ENCODE measurements at places on chromosomes 3 and 15. TPM values are rescaled to one million over a fixed set of nuclear protein-coding genes. Genes with fewer than 3 reads are reported as not detected.

- DNase-seq, result no peak
Measured at GRCh38 chr3:192514754-192515663, 212.3 kb downstream of the FGF12 start.

DNA sequence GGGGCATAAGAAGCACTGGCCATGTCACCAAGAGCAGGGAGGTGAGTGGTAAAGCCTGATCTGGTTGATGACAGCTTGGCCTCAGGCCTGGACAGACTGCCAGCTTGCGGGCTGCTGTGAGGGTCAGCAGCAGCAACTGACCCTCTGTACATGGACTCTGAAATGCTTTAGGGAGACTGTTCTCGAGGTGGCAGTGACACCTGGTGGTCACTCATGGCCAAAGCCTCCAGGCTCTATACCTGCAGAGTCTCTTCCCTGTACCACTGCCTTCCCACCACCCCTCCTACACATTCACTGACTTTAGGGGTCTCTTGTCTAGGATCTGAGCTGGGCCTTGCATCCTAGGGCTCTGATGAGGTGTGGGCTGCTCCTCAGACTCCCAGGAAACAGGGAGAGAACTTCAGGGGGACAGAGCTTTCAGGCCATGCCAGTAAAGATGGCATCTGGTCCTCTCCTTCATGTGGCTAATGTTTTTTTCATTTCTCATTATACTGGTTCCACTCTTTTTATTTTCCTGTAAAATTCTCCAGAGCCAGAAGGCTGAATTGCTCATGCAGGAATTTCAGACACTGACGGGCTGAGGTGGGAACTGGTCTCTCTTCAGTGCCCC lies 17.2 kb upstream of the TIMP4 start:
- DNase-seq, result no peak

DNA sequence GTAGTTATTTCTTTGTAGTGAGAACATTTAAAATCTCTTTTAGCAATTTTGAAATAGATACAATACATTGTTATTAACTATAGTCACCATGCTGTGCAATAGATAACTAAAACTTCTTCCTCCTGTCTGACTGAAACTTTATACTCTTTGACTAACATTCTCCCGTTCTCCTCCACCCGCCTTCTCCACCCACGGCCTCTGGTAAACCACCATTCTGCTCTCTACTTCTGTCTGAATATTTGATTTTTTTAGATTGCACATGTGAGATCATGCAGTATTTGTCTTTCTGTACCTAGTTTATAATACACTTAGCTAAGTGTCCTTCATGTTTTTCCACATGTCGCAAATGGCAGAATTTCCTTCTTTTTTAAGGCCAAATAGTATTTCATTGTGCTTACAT lies 72.8 kb upstream of the RBM5 start:
- no peak for DNase-seq

Gene THSD4
- not detected for total RNA-seq

Gene LRRN1
- total RNA-seq, result 0.44 TPM

GRCh38 chr3:140265302-140265701 lies 330.3 kb downstream of the CLSTN2 start:
- DNase-seq, result no peak

- DNase-seq, result no peak
Measured at GRCh38 chr3:186839874-186840641, 2.5 kb upstream of the ADIPOQ start.

Gene FILIP1L
- total RNA-seq, result 0.37 TPM

Gene PAQR5
- not detected for total RNA-seq

DNA sequence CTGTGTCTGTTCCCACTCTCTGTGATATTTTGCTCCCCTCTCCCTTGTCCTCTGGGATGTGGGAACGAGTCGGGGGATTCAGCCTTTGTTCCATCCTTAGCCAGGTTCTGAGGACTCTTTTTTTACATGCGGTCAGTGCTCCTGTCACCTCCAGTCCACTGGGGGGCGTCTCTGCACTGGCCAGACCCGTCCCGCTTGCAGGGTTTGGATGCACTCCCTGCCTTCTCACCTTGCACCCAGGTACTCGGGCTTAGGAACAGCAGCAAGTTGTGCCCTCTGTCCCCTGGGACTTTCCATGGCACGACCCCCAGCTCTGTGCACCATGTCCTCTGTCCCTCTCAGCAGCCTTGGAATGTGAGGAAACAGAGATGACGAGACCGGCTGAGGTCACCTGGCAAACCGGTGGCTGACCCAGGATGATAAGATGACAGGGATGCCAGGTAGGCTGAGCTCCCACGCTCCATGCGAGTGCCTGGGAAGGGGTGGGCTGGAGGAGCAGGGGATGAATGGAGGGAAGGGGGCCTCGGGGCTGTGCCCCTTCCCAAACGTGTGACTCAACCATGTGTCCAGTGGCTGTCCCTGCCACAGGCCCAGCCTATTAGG lies 27.3 kb upstream of the FGD5 start:
- no peak for DNase-seq

DNA sequence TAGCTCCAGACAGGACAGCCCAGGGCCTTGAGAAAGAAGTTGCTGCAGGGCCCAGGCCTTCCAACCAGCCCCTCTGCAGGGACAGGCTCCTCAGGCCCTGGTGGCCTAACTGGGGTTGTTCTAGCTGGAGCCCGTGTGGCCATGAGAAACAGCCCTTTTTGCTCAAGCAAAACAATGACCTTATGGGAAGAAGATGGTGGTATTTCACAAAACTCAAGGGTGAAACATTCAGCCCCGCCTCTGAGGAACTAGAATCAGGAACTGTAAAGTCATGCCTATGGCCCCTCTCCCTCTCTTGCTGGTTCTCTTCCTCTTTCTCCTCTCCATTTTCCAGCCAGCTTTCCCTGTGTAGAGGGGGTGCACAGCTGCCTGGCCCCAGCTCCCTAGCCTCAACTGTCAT lies 273.3 kb downstream of the RPLP1 start:
- DNase-seq, result no peak

DNA sequence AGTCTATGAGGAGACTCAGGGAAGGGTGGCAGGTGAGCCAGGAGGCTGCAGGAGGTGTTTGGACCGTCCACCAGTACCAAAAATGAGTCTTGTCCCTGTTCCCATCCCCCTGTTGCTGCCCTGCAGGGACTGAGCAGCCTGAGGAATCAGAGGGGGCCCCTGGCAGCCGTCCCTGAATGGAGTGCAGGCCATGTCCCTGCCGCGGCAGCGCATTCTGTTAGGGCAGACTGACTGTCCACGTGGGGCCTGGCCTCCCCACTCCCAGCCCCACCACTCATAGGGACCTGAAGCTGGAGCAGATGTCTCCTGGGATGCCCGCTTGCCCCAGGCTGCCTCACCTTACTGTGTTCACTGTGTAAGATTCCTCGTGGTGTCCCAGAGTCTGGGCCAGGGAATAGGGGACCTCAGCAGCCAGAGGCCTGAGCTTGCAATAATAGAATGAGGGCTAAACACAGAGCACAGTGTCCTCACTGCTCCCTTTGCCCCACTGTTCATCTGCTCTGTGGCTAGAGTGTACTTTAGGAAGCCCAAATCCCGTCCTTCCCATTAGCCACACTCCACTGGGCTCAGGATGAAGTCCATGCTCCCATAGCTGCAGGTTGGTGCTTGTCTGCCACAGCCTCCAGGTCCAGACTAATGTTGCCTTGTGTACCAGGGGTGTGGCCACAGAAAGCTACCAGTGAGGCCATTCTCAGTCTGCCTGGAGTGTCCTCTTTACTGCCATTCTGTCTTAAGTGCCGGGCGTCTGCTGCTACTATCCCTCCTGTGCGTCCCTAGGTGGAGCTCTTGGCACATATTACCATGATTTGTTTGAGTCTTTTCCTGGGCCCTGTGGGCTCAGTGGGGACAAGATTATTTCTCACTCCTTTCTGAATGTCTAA lies 63.2 kb downstream of the HCN4 start:
- DNase-seq, result no peak

DNA sequence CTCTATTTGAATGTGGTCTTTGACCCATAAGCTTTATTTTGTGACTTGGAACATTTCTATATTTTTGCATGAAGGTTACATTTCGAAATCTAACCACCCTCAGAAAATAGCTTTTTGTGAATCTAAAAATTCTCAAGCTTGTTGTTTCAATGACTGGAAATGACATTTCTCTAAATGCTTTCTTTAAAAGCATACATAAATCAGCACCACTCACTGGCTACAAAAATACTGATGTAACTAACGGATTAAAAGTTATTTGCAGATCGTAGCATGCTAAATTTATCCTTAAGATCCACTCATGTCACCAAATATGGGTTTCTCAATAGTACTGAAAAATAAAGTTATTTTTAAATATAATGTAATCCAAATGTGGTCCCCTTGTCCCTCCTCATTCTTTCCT lies 55.2 kb upstream of the ACAN start:
- no peak for DNase-seq

Gene TERB2
- total RNA-seq, result not detected

DNA sequence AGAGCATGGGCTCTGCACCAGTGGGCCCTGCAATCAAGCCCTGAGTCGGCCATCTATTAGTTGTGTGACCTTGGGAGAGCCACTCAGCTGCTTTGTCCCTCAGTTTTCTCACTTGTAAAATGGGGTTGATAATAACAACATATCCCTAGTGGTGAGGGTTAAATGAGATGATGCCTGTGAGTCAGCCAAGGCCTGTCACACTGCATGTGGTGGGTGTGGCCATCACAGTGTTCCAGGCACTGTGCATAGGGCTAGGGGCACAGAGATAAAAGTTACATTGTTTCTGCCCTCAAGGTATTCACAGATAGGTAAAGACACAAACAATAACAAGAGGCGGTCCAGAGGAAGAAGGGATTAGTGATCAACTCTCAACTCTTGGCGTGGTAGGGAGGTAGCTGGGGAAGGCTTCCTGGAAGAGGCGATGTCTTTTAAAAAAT lies 19.5 kb downstream of the SMAD6 start:
- no peak for DNase-seq

GRCh38 chr3:61890167-61890566 lies 328.8 kb downstream of the PTPRG start:
- DNase-seq, result no peak

All from CD4-positive, CD25-positive, alpha-beta regulatory T cell (primary cell).